Islet precursor cell (in vitro differentiated cells): ENCODE measurements at places on chromosomes 3 and 15.
A peak's percentile ranks its signal among the peaks of the same experiment; 100 is the strongest.

- DNase-seq = peak; percentile 73
These were observed 213.7 kb downstream of the PDCD6IP start for GRCh38 chr3:34012102-34012461.

GRCh38 chr15:64501396-64501715 is 41.0 kb downstream of the ZNF609 start:
- no peak for DNase-seq

DNA sequence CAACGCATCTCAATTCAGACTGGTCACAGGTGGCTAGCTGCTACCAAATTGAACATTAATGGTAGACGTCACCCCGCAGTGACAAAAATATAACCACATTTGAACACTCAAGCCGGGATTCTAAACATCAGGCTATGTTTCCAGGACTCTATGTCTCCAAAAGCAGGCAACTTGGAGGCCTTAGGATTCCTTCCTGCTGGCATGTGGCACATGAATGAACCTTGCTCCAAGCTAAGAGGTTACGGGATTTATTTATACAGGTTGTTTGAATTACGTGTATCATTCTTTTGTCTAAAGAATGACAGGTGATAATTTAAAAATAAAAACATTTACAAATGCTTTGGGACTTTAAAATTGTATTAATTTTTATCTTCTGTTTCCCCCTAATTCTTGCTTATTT is 864.4 kb upstream of the CFAP20DC start:
- DNase-seq = no peak

- no peak for DNase-seq
These were observed 9.9 kb upstream of the CCDC54 start for GRCh38 chr3:107367353-107367752.

- peak; percentile 41 for DNase-seq
These were observed 10.2 kb upstream of the HHATL start for GRCh38 chr3:42712688-42713372.

DNA sequence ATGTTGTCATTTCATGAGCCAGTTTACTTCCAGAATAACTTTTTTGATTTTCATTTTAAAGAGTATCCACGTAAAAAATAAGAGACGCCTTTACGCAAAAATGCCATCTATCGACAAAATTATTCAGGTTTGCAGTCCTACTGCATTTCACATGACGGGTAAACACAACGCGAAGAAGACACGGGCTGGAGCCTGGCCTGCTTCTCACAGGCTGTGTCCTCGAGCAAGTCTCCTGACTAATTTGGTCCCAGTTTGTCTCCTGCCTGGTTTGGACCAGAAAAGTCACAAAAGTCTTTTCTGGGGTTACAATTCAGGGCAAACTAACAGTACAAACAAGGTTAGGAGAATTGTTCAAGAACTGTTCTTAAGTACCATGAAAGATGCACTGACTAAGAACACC is 51.7 kb downstream of the CHSY1 start:
- DNase-seq = no peak

GRCh38 chr3:137641879-137642704 is 122.0 kb upstream of the SOX14 start:
- no peak for DNase-seq

DNA sequence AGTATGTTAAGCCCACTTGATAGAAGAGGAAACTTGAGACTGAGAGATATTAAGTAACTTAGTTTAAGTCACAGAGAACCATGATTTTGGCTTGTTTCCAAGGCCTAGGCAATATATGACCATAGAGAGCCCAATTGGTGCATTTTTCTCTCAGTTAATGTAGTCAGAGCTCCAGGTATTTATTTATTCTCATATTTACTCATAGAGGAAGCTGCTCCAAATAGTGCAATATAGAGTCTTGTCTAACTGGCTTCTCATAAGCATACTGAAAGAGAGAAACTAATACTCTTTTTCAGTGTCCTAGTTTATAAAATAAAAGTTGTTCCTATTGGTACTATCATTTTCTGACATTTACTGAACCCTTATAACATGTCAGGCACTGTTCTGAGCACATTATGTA is 15.2 kb downstream of the TRNT1 start:
- no peak for DNase-seq

DNA sequence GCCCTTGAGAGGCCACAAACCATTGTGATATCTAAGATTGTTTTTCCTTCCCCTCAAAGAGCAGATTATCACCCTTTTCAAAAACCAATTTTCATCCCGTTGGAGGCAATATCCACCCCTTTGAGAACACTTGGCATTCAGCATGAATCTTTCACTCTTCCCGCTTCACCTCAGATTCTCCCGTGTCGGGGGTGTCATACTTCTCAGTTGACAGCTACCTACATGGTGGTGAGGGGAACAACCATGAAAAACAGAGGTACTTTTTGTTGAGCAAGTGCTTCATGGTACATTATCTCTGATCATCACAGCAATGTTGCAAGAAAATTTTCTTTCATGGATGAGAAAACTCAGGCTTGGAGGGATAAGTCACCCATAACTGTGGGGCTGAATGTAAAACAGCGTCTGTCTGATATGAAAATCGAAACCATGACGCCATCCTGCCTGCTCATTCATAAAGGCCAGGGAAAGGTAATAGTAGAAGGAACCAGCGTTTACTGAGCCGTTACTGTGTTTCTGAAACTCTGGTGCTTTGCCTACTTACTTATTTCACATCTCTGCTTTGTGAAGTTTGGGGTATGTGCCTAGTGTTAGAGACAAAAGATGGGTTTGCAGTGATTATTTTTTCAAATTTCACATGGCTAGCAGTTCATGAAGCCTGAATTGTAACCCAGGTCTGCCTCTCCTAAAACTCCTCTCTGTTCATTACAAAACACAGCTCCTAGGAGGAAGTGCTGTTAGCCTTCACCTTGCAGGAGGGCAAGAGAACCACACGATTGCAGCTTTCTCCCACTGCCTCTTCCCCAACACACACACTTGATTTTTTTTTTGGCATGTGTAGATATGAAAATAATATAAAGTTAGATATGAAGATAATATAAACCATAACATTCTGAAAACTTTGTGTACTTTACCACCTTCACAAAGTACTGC is 35.4 kb downstream of the SV2B start:
- no peak for DNase-seq

DNA sequence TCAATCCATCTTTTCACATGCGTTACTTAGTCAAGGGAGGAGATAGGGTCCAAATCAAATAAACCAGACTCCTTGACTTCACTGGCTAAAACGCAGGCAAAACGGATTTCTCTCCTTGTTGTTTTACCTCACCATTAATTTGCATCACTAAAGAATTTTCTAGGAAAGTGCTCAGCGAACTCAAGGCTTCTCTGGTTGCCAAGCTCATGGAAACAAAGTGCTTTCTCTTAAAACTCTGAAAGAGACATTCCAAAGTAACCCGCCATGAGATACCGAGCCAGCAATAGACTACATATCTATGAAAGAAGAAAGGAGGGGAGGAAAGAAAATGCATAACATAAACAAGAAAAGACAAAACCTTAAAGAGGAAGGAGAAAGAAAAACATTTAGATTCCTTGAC is 211.7 kb upstream of the WNT5A start:
- no peak for DNase-seq

GRCh38 chr3:144011251-144011799 is 39.7 kb downstream of the DIPK2A start:
- no peak for DNase-seq

GRCh38 chr15:36996538-36997181 is 103.7 kb downstream of the MEIS2 start:
- DNase-seq = no peak

GRCh38 chr15:99998661-99999101 is 265.4 kb upstream of the LYSMD4 start:
- DNase-seq = peak; percentile 93

GRCh38 chr15:29687939-29688505 is 134.2 kb downstream of the TJP1 start:
- DNase-seq = peak; percentile 33

GRCh38 chr15:50166216-50166615 is 15.8 kb upstream of the SLC27A2 start:
- DNase-seq = no peak

DNA sequence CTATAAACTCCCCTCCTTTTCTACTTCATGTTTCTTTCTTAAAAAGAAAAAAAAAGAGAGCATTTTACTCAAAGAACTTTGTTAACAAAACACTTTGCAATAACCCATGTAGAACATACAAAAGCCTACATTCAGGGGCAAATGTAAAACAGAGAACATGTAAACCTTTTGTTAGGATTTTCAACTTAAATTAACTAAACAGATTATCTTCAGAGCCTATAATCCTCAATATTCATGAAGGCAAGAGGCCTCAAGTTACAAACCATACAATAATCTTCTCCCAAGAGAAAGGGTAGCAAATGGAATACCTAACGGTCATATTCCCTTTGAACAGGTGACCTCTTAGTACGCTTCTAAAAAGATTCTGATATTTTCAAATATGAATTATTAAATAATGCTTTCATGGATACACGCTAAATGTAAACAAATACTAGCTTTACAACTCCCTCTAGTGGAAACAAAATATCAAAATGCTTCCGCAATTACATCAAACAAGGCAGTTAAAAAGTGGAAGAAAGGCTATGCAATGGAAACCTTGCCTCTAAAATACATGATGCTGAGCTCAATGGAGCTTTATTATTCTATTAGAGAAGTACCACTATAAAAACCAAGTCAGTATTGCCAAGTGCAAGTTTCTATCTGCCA is 9.9 kb downstream of the CEP152 start:
- no peak for DNase-seq

DNA sequence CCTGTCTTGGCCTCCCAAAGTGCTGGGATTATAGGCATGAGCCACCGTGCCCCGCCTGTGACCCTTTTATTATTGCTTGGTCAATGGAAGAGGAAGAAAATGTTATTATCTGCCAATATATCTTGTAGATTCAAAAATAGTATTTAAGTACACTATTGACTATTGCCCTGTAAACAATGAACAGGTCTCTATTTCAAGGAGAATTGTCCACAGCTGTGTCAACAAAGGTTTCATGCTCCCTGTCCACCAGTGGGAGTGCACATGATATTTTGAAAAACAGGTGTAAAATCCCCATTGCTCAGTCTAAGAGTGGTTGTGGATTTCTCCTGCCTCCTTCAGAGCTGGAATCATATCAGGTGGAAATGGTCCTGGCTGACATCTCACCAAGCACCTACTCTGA is 36.5 kb upstream of the IGF1R start:
- DNase-seq = peak; percentile 9

- no peak for DNase-seq
These were observed 95.7 kb downstream of the LRIG1 start for GRCh38 chr3:66404903-66405700.

GRCh38 chr3:51816723-51817122 is 37.7 kb upstream of the IQCF6 start:
- DNase-seq = no peak

- DNase-seq = peak; percentile 61
These were observed 15.7 kb upstream of the KIF23 start for GRCh38 chr15:69398491-69398891.

GRCh38 chr15:96351761-96352603 is 21.5 kb downstream of the NR2F2 start:
- DNase-seq = peak; percentile 70

GRCh38 chr15:100879464-100880138 is at the start of gene ALDH1A3:
Gene ALDH1A3 (plus strand): TSS chr15:100879831. CDS start chr15:100879908, 77 bp downstream.
- no peak for DNase-seq

DNA sequence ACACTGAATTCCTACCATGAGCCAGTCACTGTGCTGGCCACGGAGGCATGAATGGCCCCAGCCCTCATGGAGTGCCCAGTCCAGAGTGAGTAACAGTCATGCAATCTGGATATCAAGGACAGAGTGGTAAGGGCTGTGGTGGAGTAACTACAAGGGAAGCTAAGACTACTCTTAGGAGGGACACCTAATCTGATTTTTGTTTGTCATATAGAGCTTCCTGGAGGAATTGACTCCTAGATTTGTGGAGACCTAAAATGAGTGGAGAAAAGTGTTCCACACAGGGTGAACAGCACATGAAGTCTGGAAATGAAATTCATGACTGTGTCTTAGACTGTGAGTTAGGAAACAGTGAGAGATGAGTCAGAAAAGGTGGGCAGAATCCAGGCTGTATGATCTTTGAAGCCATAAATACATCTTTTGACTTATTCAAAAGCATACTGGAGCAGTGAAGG is 219.9 kb downstream of the NFKBIZ start:
- no peak for DNase-seq

DNA sequence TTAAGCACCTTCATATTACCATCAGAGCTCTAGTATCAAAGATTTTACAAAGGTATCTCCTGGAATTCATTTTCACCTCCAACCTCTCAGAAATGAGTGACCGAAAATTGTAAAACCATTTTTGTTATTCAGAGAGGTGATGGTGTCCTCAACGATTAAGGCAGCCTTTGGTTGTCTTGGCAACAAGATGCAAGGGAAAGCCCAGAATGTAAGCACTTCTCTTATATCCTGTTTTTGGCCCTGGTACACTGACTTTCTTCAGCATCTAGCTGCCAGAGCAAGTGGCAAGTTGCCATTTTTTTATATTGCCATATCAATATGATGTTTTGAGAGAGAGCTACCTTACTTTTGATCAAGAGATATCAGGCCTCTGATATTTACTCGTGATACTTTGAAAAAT is 384.9 kb upstream of the NECTIN3 start:
- DNase-seq = no peak

DNA sequence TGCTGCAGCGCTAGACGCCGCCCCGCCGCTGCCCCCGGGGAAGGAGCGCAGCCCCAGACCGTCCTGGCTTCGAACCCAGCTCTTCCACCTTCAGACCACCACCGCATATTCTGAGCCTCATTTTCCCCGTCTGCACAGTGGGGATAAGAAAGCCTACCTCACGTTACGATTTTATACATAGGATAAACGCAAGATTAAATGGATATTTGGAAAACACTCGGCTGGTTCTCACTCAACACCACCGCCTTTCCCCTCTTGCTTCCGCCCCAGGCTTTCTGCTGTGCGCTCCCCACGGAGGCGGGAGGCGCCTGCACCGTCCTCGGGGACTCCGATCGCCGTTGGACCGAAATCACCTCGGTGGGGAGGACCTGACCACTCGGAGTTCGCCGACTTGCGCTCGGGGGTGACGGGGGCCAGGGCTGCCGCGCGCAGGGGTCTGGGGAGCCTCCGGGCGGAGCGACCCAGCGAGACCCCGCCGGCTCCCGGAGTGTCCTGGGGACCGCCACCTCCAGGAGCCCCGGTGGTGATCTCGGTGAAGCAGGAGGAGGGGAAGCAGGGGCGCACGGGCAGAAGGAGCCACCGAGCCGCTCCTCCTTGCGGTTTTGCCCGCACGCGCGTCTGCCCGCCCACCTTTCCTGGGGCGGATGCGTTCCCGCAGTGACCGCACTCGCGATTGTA is 4.0 kb downstream of the FBXL22 start:
- no peak for DNase-seq

DNA sequence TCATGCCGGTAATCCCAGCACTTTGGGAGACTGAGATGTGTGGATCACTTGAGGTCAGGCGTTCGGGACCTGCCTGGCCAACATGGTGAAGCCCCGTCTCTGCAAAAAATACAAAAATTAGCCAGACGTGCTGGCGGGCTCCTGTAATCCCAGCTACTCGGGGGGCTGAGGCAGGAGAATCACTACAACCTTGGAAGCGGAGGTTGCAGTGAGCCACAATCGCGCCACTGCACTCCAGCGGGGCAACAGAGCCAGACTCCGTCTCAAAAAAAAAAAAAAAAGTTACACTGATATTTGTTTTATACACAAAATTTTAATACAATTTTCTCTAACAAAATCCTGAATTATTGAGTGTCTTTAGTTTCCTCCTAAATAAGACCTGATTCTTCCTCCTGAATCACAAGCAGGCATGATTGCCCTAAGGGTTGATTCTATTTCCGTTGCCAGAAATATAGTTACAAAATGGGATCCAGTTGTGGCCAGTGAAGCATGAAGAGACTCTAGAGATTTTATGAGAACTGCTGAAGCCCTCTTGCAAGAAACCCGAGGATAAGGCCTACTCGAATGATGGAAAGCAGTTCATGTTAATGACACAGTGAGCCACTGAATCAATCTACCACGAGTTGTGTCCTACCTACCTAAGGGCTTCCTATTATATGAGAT is 9.6 kb upstream of the SMARCC1 start:
- no peak for DNase-seq
